H1 (cell line): ENCODE measurements at places on chromosomes 6 and 20. TPM values are rescaled to one million over a fixed set of nuclear protein-coding genes. Genes with fewer than 3 reads are reported as not detected.

DNA sequence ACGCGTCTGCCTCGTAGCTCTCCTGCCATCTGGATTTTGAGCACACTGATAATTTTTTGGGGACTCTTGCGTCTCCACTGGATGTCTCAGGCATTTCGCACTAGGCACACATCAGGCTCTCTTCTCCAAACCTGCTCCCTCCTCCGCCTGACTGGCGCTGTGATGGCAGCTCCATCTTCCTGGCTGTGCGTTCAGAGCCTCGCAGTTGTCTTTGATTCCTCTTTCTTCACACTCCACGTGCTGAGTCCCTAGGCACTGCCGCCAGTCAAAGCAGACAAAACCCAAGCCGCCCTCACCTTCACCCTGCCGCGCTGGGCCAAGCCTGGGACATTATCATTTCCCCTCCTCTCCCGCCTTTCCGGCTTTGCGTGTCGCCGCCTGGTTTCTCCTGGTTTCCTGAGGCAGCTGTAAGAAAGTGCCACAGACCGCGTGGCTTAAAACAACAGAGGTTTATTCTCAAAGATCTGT lies 778 bp downstream of the PSMG4 start:
- H3K4me3 ChIP-seq = peak overlapping the region; percentile 84
- H3K4me1 ChIP-seq = peaks cover 3% of the 10 kb centered on the region; the same call in 1 of the 2 replicates
- no peak overlapping the region for H3K27ac ChIP-seq
- H3K36me3 ChIP-seq = peaks cover 6% of the 10 kb centered on the region; the same call in 1 of the 2 replicates
- DNase-seq = no peak

DNA sequence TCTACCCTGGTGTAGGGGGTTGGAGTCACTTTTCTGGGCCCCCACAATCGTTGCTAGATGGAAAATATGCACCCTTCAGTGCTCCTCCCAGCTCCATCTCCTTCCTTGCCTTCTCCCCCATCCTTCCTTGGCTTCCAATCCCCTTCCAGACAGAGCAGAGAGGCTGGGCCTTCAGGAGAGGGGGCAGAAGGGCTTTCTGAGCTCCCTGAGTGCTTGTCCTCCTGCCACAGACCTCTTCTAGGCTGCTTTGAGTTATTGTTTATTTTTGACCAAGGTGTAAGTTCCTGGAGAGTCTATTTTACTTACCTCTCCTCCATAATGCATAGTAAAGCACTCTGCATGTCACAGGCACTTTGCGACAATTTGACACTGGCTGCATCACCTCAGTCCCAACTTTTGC lies 96.4 kb upstream of the CNKSR3 start:
- DNase-seq = no peak
- H3K36me3 ChIP-seq = no peaks in the 10 kb centered on the region
- H3K4me3 ChIP-seq = no peak overlapping the region

DNA sequence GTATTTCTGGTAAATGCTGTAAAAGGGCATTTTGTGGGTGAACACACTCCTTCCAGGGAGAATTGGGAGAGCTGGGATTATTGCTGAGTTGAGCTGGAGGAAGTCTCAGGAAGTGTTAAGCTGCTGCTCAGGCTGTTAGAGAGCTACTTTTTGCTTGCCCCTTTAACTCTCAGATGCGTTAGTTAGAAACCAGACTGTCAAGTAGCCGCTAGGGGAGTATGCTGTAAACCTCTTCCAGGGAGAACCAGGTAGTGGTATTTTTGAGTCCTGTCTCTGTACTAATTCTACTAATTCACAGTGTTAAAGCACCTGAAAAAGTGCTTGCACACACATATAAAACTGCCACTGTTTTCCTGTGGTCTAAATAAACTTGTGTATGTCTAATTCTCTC lies 6.6 kb upstream of the GFRAL start:
- H3K27me3 ChIP-seq = no peaks in the 10 kb centered on the region
- no peaks in the 10 kb centered on the region for H3K36me3 ChIP-seq
- H3K27ac ChIP-seq = no peak overlapping the region
- no peak overlapping the region for H3K4me3 ChIP-seq
- no peak for DNase-seq

DNA sequence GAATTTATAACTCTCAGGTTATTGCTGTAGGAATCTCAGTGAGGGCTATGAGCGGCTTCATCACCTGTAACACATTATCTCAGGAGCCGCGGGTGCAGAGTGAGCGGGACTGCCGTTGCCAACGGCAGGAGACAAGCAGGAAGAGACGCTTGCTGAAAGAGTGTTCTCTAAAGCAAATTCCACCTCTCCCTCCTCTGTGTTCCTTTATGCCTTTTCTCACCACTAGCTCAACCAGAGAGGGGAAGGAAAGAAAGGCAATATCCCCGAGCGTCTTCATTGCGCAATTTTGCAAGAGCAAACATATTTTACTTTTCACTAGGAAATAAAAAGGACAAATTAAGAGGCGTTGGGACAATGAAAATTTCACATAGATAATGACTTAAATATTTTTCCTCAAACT lies 185.2 kb upstream of the EXOC2 start:
- no peaks in the 10 kb centered on the region for H3K27me3 ChIP-seq

DNA sequence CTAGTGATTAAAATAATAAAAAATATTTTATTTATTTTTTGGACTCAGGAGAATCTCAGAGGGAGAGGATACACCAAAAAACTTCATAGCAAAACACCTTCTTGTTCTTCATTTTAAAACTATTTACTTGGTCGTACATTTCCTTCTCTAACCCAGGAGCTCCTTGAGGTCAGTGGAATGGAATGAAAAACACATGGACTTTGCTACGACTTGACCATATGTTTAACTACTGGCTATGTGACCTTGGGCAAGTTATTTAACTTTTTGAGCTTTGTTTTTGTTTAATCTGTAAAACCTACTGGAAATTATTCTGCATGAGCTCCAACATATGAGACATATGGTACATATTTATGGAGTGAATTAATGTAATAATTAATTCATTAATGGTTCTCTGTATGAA lies 1005.5 kb upstream of the CITED2 start:
- H3K36me3 ChIP-seq = no peaks in the 10 kb centered on the region
- H3K27me3 ChIP-seq = no peaks in the 10 kb centered on the region
- H3K27ac ChIP-seq = no peak overlapping the region
- H3K4me1 ChIP-seq = no peaks in the 10 kb centered on the region
- H3K4me3 ChIP-seq = no peak overlapping the region

DNA sequence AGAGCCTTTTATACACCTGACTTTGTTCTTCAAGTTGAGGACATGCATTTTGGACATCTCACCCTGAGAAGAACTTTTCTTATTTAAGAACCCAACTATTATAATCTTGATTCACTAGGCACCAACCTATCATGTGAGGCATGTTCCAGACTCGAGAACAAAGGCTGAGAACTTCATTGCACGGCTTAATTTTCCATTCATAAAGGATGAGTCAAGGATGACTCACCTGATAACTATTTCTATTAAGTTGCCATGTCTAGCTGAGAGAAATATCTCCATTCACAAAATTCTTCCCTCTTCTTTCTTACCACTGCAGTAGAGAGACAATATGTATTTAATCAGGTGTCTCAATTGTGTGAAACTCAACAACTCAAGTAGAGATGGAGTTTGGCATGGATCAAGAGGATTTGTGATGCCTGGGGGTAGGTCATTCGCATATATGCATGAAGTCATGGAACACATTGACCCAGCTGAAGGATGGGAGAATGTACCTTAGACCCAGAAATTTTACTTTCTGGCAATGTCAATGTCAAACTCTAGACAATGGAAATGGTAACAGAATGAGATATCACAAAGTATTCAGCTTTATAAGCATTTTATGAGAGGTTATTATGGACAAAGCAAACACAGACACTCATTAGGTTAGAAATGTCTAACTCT lies 208.7 kb upstream of the PRND start:
- no peak overlapping the region for H3K27ac ChIP-seq
- DNase-seq = no peak
- no peaks in the 10 kb centered on the region for H3K36me3 ChIP-seq
- no peak overlapping the region for H3K4me3 ChIP-seq
- 0 out of 2 replicates have a peak, but pooled peaks cover 3% of the 10 kb centered on the region for H3K4me1 ChIP-seq
- no peaks in the 10 kb centered on the region for H3K27me3 ChIP-seq

GRCh38 chr6:17556014-17556413 lies 44.1 kb upstream of the FAM8A1 start:
- H3K4me3 ChIP-seq = no peak overlapping the region
- no peak overlapping the region for H3K27ac ChIP-seq
- no peaks in the 10 kb centered on the region for H3K27me3 ChIP-seq
- no peaks in the 10 kb centered on the region for H3K4me1 ChIP-seq
- peaks cover 3% of the 10 kb centered on the region; the same call in 1 of the 2 replicates for H3K36me3 ChIP-seq

- no peak for DNase-seq
- peaks cover 9% of the 10 kb centered on the region for H3K36me3 ChIP-seq
- H3K27me3 ChIP-seq = no peaks in the 10 kb centered on the region
- H3K4me3 ChIP-seq = no peak overlapping the region
- no peak overlapping the region for H3K27ac ChIP-seq
These were observed 66.2 kb downstream of the MYH7B start for GRCh38 chr20:35021831-35022230.

DNA sequence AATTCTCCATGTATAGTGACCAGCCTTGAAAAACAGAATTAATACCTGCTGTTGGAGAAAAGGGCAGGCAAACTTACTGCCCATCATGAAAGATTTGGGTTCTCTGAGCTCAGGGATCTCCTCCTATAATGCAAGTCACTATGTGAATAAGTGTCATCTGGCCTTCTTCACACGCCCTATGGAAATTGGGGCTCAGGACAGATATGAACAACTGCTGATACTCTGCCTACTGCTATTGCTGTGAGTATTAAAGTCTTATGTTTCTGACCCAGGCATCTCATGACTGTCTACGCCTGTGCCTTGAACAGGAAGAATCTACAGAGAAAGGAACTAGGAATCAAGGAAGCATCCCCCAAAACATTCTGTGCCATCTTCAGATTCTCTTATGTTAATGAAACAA lies 226.1 kb downstream of the SOD2 start:
- no peak overlapping the region for H3K4me3 ChIP-seq
- no peaks in the 10 kb centered on the region for H3K36me3 ChIP-seq
- DNase-seq = no peak
- no peak overlapping the region for H3K27ac ChIP-seq

GRCh38 chr20:6994452-6994851 lies 227.0 kb downstream of the BMP2 start:
- H3K4me3 ChIP-seq = no peak overlapping the region
- H3K27me3 ChIP-seq = no peaks in the 10 kb centered on the region
- no peaks in the 10 kb centered on the region for H3K4me1 ChIP-seq
- DNase-seq = no peak
- H3K36me3 ChIP-seq = no peaks in the 10 kb centered on the region
- H3K27ac ChIP-seq = no peak overlapping the region

GRCh38 chr6:90397929-90398674 lies 101.5 kb upstream of the BACH2 start:
- no peak overlapping the region for H3K27ac ChIP-seq
- no peaks in the 10 kb centered on the region for H3K36me3 ChIP-seq
- no peaks in the 10 kb centered on the region for H3K4me1 ChIP-seq
- no peaks in the 10 kb centered on the region for H3K27me3 ChIP-seq

GRCh38 chr6:108945681-108946159 lies 97.5 kb downstream of the ARMC2 start:
- H3K27me3 ChIP-seq = no peaks in the 10 kb centered on the region
- no peak overlapping the region for H3K27ac ChIP-seq
- no peaks in the 10 kb centered on the region for H3K36me3 ChIP-seq
- H3K4me3 ChIP-seq = no peak overlapping the region

- H3K27ac ChIP-seq = no peak overlapping the region
- no peak for DNase-seq
- H3K27me3 ChIP-seq = no peaks in the 10 kb centered on the region; the same call in 1 of the 2 replicates
- peaks cover 3% of the 10 kb centered on the region; the same call in 1 of the 2 replicates for H3K4me1 ChIP-seq
These were observed 9.1 kb upstream of the ADA start for GRCh38 chr20:44660581-44660980.

DNA sequence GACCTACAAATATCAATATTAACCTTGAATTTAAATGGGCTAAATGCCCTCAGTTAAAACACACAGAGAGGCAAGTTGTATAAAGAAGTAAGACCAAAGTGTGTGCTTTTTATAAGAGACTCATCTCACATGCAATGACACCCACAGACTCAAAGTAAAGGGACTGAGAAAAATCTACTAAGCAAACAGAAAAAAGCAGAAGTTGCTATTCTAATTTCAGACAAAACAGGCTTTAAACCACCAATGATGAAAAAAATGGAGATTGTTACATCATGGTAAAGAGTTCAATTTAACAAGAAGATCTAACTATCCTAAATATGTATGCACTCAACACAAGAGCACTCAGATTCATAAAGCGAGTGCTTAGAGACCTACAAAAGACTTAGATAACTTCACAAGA lies 741.9 kb upstream of the MARCKS start:
- no peak for DNase-seq
- H3K27me3 ChIP-seq = no peaks in the 10 kb centered on the region
- no peak overlapping the region for H3K27ac ChIP-seq

GRCh38 chr20:7031222-7031621 lies 263.7 kb downstream of the BMP2 start:
- no peak for DNase-seq
- no peaks in the 10 kb centered on the region for H3K27me3 ChIP-seq
- H3K4me3 ChIP-seq = no peak overlapping the region
- H3K27ac ChIP-seq = no peak overlapping the region

DNA sequence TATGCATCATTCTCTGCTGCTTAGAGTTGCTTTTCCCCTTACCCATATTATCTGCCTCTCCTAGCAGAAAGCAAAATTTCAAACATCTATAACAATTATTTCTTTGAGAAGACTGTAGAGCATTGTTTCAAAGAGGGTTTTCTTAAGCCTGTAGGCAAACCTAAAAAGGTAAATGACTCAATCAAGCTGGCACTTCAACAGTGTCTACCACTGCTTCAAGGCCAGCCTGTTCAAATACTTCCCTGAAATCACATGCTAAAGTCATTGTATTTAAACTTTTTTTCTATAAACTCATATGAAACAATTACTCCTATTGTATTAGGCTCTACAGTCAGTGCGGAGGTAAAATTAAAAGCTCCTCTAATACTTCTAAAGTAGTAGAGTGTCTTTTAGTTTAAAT lies 87.1 kb downstream of the OGFRL1 start:
- H3K4me1 ChIP-seq = no peaks in the 10 kb centered on the region
- H3K27ac ChIP-seq = no peak overlapping the region
- no peak for DNase-seq
- no peaks in the 10 kb centered on the region for H3K36me3 ChIP-seq

DNA sequence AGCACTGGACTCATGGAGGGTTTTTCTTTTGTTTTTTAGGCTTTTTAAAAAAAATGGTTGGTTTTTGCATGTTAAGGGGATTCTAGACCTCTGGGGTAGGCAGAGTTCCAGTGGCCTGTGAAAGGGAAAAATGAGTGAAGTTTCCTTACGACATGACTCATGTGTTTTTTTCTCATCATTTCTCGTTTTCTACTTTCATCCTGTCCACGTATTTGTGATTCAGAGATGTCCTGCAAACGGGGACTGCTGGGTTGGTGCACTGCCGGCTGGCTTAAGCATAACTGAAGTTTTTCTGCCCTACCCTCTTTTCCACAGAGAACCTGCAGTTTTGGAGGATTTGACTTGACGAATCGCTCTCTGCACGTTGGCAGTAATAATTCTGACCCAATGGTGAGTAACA lies 182.3 kb downstream of the SASH1 start:
- no peak overlapping the region for H3K4me3 ChIP-seq
- H3K36me3 ChIP-seq = peaks cover 14% of the 10 kb centered on the region
- no peaks in the 10 kb centered on the region for H3K27me3 ChIP-seq
- peaks cover 2% of the 10 kb centered on the region for H3K4me1 ChIP-seq

The TMEM244 gene
- total RNA-seq = not detected in 2 replicates

The TRIM10 gene
- total RNA-seq = not detected in 2 replicates

The DLL1 gene
- total RNA-seq = 3.8 and 5.6 TPM in 2 replicates

The CST2 gene
- total RNA-seq = not detected in 2 replicates

The PKHD1 gene
- 0.09 and 0.11 TPM in 2 replicates for total RNA-seq

The TCP11 gene
- total RNA-seq = not detected in 2 replicates
